ENCODE measurements at places on chromosomes 5 and 9. TPM values are rescaled to one million over a fixed set of nuclear protein-coding genes. Genes with fewer than 3 reads are reported as not detected.

GLRA1 gene
- not detected for total RNA-seq

TXNDC8 gene
- not detected for total RNA-seq

CCL27 gene
- total RNA-seq: 0.34 TPM

IFNA2 gene
- not detected for total RNA-seq

TEX48 gene
- not detected for total RNA-seq

LMX1B gene
- 0.14 TPM for total RNA-seq

CCNJL gene
- 4.1 TPM for total RNA-seq

BTNL3 gene
- not detected for total RNA-seq

CCL21 gene
- not detected for total RNA-seq

TIMD4 gene
- total RNA-seq: not detected

AP3S1 gene
- 149 TPM for total RNA-seq

TSC1 gene
- total RNA-seq: 39.9 TPM

ASS1 gene
- total RNA-seq: 460 TPM

SFXN1 gene
- 84.8 TPM for total RNA-seq

NMUR2 gene
- total RNA-seq: not detected

EIF4EBP3 gene
- total RNA-seq: 3.1 TPM

TYRP1 gene
- total RNA-seq: not detected

BSPRY gene
- 6.1 TPM for total RNA-seq

FOXD4L3 gene
- total RNA-seq: 0.21 TPM

FKTN gene
- 34.8 TPM for total RNA-seq

FASTKD3 gene
- 9.6 TPM for total RNA-seq

C5orf34 gene
- 1.3 TPM for total RNA-seq

SPOCK1 gene
- 53.3 TPM for total RNA-seq

PRPF4 gene
- total RNA-seq: 59.5 TPM

MYMK gene
- not detected for total RNA-seq

ITK gene
- not detected for total RNA-seq

C5orf63 gene
- 4.0 TPM for total RNA-seq

PCDH12 gene
- total RNA-seq: 0.34 TPM

SLC36A3 gene
- total RNA-seq: not detected

GFI1B gene
- total RNA-seq: not detected

ARSI gene
- total RNA-seq: 37.1 TPM

ITGA2 gene
- total RNA-seq: 97.1 TPM

ARID3C gene
- 0.50 TPM for total RNA-seq

CAMLG gene
- total RNA-seq: 32.8 TPM

CYLC2 gene
- total RNA-seq: not detected

TUSC1 gene
- total RNA-seq: 15.7 TPM

MLANA gene
- not detected for total RNA-seq
